ENCODE measurements at places on chromosomes 7 and 10.

DNA sequence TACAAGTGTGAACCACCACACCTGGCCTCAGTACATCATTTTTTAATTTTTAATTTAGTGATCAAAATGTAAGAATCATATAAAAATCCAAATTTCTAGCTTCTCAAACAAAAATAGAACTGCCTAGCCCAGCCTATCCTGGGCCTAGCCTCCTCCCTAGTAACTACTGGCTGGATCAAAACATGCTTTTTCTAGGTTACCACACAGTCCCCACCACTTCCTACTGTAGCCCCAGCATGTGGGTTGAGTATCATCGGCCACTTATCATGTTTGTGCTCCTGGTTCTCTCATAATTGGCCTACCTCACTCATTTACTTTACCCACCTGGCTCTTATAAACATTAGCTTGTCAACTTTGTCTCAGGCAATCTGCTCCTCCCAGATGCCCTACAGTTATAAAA, 52.9 kb downstream of the DNAJC12 start:
- no peak for DNase-seq

DNA sequence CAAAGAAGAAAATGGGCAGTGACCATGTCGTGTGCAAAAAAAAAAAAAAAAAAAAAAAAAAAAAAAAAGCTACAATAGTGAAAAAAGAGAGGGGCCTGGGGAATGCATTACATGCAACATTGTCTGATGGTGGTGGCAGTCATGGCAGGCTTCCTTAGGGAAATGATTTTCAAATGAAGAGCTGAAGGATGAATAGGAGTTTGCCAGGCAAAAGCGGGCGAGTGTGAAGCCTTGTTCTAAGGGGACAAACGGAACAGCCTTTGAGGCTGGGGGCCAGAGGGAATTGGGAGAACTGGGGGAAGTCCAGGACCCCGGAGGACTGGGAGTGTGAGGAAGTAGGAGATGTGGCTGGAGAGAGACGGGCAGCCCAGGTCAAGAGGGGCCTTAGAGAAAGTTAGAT, 3.1 kb downstream of the COL13A1 start:
- no peak for DNase-seq

GRCh38 chr7:38303866-38304265, 30.4 kb upstream of the TARP start:
- no peak for DNase-seq

DNA sequence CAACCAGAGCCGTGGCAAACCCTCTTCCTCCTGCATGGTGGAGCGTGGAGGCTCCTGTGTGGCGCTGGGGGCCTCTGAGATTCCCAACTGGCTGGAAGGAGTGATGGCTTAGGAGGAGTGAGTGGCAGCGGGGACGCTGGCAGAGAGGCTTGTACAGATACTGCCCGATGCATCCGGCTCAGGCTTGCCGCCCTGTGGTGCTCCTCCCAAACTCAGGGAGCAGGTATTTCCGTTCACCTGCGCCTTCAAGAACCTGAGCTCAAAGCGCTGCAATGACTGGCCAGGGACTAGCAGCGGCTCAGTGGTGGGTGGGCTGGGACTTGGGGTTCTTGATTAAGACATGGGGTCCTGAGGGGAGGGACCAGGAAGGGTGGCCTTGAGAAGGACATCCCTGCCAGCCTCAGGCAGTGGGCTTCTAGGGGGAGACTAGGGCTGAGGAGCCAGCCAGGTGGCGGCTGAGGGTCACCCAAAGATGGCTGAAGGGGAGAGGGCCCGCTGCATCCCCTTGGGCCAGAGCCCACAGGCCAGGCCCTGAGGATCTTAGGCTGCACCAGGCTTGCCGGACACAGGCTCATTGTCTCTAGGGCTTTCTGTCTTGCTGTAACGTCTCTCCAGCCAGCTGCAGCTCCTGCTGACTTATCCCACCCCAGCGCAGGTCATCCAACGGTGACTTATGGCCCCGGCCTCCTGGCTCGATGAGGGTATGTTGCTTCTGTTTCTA, 3.2 kb downstream of the ZNF775 start:
- no peak for DNase-seq

- DNase-seq, result no peak
Measured at GRCh38 chr7:114988755-114989375, 67.0 kb downstream of the MDFIC start.

GRCh38 chr10:63603709-63604445, 82.7 kb downstream of the REEP3 start:
- no peak for DNase-seq

- DNase-seq, result no peak
Measured at GRCh38 chr10:2020836-2021235, 283.5 kb upstream of the ADARB2 start.

DNA sequence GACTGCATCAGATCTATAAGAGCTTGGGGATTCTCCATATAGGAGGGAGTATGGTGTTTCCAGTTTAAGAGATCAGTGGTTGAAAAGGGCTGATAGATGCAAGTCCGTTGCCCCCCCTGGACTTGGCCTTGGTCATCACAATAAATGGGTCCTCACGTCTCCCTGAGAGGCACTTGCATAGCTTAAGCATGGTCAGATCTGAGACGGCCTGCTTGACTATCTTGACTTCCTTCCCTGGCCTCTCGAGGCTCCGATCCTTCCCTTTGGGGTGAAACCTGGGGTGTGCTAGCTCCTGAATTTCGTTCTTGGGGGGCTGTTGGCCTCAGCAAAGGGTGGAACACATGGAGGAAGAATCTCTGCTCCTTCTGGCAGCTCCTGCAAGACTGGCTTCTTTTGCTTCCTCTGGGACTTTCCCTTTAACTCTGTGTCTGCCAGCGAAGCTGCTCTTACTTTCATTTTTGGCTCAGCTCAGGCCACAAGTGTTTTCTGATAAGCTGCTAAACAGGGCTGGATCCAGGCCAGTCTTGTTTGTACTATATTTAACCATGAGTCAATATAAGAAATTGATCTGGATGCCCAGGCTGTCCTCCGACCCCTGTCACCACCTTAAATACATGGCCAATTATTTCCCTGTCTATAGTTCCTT, 11.2 kb upstream of the ZNF485 start:
- DNase-seq, result peak; percentile 24

DNA sequence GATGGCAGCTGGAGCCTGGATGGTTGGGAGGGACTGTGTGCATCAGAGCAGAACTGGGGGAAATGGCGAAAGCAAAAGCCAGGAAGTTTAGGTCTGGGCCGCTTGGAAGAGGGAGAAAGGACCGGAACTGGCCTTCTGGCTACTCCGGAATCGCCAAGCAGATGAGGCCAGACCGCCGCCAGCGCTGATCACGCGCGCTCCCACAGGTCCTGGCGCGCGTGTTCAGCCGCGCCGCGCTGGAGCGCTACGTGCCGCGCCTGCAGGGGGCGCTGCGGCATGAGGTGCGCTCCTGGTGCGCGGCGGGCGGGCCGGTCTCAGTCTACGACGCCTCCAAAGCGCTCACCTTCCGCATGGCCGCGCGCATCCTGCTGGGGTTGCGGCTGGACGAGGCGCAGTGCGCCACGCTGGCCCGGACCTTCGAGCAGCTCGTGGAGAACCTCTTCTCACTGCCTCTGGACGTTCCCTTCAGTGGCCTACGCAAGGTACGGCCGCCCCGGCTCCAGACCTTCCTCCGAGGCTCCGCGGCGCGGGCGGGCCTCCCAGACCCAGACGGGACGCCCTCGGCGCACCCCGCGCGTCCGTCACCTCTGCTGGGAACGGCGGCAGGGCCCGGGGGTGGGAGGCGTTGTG, 2.0 kb downstream of the CYP26C1 start:
- no peak for DNase-seq

GRCh38 chr7:142300689-142301088, 42.8 kb upstream of the PRSS58 start:
- DNase-seq, result peak; percentile 29
